Hematopoietic multipotent progenitor cell treated with erythropoietin and hydrocortisone succinate and interleukin-3 and kit ligand, for 6 days (in vitro differentiated cells): ENCODE measurements at places on chromosomes 7 and 10.
A peak's percentile ranks its signal among the peaks of the same experiment; 100 is the strongest.

DNA sequence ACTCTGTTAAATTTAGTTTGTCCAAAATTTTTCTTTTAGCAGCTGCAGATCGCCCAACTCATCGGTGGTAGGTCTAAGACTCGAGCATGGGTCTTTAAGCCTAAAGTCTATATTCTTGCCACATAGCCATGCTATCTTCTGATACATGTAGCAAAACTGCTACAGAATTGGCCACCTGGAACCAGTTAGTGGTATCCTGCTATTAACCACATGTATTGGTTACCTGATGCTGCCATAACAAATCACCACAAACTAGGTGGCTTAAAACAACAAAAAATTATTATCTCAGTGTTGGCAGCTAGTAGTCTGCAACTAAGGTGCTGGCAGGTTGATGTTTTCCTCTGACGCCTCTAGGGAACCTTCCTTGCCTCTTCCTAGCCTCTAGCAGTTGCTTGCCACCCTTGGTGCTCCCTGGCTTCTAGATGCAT lies 96.7 kb upstream of the PIK3CG start:
- DNase-seq = no peak

DNA sequence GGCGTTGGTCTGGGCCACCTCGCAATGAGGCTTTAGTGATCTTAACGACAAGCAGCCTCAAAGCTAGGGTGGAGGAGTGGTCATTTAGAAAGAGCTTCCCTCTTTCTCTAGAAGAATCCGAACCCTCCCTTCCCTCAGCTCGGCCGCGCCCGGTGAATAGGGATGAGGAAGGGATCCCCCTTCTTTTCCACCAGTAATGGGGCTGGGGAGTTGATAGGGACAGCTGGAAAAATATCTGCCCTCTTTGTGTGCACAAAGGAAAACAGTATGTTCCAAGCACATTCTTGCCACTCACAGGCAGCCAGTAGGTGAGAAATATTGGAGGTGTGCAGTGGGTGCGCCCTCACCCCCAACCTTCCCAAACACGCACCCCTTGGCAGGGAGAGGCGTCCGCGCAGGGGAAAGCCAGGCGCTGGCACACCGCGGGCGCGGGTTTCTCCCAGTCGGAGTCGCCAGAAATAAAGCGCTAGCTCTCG lies 6.5 kb downstream of the DLX5 start:
- DNase-seq = no peak

DNA sequence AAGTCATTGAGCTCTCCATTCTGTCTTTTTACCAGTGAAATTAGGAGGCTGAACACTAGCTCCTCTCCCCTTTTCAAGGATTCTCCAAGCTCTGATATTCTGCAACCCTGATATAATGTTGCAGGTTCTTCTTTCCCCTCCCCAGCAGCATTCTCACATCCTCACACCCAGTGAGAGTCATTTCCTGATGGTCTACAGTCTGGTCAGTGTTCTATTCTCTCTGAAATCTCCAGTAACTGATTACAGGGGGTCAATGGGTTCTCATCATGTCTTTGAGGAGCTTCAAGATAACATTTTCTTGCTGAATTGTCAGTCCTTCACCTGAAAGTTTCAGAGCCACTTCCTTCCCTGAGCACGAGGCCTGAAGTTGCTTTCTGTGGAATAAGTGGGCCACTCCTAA lies 299.4 kb downstream of the PTEN start:
- no peak for DNase-seq

GRCh38 chr7:139748941-139749340 lies 28.9 kb downstream of the HIPK2 start:
- DNase-seq = no peak

DNA sequence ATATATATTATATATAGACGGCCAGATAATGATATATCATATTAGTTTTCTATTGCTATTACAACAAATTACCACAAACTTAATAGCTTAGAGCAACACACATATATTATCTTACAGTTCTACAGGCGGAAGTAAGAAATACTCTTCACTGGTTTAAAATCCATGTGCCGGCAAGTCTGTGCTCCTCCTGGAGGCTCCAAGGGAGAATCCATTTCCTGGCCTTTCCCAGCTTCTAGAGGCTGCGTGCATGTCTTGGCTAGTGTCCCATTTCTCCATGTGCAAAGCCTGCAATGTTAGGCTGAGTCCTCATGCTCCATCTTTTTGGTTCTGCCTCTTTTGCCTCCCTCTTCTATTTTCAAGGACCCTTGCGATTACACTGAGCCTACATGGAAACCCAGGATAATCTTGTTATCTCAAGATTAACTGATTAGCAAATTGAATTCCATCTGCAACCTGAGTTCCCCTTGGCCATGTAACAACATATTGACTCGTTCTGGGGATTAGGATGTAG lies 23.9 kb upstream of the PNLIPRP3 start:
- DNase-seq = no peak

GRCh38 chr10:58334817-58335305 lies at the start of gene UBE2D1:
TSS of gene UBE2D1 (plus strand) at chr10:58335006. CDS start at chr10:58335202, 196 bp downstream.
- peak; percentile 87 for DNase-seq

DNA sequence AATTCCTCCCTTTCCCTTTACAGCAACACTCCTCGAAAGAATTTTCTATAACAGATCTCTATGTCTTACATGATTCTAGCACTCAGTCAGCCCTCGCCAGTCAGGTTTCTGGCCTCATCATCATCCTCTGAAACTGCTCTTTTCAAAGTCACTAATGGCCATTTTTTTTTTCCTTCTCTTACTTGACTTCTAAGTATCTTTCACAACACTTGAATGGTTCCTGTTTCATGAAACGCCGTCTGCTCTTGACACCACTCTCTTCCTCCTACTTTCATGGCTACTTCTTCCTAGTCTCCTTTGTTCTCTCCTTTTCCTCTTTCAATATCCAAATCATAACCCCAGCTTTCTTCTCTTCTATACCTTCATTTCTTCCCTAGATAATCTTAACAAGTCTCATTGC lies 100.5 kb upstream of the NRP1 start:
- peak; percentile 16 for DNase-seq

DNA sequence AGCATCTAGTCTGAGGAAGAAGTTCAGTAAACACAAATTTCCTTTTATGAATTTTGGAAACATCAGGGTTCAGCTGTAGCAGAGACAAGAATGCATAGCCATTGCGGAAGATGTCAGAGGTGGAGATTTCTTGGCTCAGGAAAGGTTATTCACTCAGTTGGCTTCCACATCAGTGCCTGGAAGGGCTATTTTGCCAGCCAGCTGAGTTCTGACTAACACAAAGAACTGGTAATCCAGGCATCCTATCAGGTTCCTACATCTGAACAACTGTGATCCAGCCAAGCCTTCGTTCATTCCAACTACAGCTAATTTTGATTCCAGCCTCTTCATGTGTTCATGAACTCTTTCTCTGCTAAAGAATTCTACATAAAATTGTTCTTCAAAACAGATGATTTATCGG lies 965.6 kb downstream of the XPNPEP1 start:
- no peak for DNase-seq

GRCh38 chr10:133511907-133512528 lies 15.1 kb upstream of the CYP2E1 start:
- DNase-seq = no peak

- DNase-seq = no peak
Observed at GRCh38 chr10:14698829-14699170, 75.9 kb downstream of the FAM107B start.

- no peak for DNase-seq
Observed at GRCh38 chr7:50436133-50436806, 13.9 kb downstream of the FIGNL1 start.

DNA sequence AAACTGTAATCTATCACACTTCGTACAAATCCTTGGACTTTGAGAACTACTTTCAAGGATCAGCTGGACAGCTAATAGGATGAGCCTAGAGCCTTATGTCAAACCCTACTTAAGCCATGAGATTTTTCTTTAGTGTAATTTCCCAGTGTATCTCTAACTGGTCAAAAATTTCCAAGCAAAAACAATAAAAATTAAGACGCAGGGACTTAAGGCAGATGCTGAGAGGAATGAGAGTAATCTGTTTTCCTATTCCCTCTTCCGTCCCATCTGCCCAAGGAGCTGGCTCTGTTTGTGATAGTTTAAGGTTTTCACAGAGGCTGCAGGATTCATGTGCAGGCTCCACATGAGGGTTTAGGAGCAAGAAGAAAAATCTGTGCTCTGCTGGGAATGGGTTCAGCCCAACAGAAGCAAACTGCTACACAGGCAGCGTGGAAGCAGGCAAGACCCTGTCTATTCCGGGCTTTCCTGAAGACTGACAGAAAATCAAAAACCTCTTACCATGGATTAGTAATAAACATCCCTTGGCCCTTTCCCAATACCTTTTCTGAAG lies 62.2 kb downstream of the ARMH3 start:
- DNase-seq = no peak

DNA sequence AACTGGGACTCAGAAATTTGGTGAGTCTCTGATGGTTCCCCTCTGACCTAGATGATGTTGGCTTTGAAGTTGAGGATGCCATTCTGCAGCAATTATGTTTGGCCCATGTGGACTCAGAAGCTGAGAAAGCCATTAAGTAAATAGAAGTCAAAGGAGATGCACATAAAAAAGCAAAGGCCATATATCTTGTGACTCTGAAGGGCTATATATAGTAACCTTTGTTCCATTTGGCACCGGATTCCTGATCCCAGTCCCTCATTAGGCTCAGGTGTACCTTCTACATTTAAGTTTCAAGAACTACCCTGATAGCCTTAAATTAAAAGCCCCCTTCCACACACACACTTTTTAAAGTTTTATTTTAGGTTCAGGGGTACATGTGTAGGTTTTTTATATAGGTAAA lies 50.0 kb upstream of the PDK4 start:
- no peak for DNase-seq

DNA sequence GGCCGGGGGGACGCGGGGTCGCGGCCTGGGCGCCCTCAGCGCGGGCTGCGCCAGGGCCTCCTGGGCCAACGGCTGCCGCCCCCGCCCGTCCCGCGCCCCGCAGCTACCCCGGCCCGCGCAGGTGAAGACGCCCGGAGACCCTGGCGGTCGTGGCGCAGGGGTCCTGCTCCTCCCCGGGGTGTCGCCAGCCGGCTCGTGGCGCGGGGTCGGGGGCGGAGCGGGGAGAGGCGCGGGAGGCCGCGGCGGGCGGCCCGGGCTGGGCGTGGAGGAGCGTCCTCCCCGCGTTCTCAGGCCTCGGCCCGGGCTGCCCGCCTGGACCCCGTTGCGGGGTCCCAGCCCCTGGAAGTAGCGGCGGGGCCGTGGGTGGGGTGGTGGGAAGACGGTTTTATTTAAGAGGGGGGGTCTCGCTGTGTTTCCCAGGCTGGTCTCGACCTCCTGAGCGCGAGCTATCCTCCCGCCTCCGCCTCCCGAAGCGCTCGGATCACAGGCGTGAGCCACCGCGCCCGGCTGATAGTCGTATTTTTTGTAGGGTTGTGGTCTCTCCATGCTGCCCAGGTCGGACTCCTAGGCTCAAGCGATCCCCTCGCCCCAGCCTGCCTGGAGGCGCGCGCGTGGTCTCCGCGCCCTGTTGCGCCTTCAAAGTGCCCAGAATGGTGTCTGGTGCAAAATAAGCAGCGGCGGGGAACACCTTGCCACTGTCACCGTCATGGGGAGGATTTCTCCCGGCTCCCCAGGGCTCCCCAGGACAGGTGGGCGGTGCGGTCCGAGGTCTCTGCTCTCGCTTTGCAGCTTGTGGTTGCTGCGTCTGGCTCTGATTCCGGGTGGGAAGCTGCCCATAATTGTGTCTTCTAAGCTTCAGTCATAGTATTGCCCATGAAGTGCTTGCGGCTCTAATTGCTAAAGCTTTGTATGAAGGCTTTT lies 15.3 kb upstream of the SUN1 start:
- DNase-seq = peak; percentile 48

- peak; percentile 31 for DNase-seq
Observed at GRCh38 chr7:20432071-20432470, 101.4 kb downstream of the ITGB8 start.

DNA sequence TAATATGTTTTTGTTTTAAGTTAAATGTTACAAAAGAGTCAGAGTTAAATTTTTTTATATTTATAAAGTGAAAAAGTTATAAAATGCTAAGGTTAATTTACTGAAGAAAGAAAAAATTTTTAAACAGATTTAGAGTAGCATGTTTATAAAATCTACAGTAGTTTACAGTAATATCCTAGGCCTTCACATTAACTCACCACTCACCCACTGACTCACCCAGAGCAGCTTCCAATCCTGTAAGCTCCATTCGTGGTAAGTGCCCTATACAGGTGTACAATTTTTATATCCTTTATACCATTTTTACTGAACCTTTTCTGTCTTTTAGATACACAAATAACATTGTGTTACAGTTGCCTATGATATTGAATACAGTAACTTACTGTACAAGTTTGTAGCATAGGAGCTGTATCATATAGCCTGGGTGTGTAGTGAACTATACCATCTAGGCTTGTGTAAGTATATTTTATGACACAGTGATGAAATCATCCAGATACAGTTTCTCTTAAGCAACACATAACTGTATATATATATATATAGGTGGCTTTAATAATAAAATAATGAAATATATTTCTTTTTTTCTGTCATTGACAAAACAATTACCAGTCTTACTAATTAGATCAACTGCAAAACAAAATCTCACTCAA lies 79.6 kb downstream of the PTEN start:
- no peak for DNase-seq

- DNase-seq = no peak
Observed at GRCh38 chr10:48478980-48479811, 125.7 kb downstream of the ARHGAP22 start.

DNA sequence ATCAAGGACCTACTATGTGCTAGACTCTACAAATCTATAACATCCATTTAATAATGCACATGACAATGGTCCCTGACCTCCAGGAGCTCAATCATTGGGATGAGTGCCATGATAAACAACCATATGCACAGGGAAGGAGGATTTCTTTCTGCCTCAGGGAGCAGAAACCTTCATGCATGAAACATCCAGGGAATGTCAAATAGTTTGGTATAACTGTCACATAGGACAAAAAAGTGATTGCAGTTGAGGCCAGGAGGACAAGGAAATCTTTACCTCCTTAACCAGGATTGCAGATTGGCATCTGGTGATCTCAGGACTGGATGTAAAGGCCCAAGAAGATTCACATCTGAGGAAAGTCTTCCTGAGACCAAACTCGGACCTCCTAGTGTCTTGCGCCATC lies 993.1 kb downstream of the KCNMA1 start:
- DNase-seq = no peak

GRCh38 chr7:158329014-158329610 lies 258.5 kb downstream of the PTPRN2 start:
- no peak for DNase-seq

GRCh38 chr10:102083541-102083940 lies 18.4 kb downstream of the HPS6 start:
- DNase-seq = peak; percentile 83
